ENCODE measurements at places on chromosomes 3 and 15. TPM values are rescaled to one million over a fixed set of nuclear protein-coding genes. Genes with fewer than 3 reads are reported as not detected.

DNA sequence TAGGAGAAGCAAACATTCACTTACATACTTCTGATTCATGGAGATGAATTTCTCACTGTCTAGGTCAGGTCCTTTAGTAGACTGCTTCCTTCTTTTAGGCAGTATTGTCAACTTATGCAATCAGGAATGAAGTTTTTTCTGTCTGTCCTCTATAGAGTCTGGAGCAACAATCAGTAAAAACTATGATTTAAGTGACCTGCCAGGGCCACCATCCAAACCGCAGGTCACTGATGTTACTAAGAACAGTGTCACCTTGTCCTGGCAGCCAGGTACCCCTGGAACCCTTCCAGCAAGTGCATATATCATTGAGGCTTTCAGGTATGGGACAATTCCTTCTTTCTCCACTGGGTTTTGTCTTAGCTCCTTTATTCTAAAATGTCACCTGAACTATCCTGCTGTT, 523.1 kb downstream of the ROBO2 start:
- no peak for DNase-seq

DNA sequence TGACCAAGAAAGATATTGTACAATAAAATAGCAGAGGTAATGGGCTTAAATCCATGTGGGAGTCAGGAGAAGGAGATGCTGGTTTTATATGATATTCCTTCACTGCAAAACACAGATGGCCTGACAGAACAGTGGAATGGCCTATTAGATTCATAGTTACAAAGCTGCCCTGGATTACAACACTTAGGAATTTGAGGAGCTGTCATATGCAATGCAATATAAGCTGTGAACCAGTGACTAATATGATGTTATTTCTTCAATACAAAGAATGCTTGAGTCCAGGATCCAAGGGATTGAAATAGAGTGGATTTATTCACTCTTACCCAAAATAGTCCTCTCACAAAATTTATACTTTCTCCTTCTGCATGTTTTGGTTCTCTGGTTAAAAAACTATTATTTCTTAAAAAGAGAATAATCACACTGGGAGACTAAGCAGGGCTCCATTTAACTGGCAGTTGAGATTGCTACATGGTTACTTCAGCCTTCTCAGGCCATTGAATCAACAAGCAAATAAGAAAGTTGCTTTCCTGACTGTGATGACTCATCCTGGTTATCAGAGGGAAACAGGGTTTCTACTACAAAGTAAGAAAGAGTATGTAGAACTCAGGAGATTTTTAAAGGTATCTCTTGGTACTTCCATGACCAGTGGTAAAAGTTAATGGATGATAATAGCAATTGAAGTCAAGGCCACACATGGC, 79.8 kb upstream of the ZPLD1 start:
- DNase-seq = peak; percentile 48

DNA sequence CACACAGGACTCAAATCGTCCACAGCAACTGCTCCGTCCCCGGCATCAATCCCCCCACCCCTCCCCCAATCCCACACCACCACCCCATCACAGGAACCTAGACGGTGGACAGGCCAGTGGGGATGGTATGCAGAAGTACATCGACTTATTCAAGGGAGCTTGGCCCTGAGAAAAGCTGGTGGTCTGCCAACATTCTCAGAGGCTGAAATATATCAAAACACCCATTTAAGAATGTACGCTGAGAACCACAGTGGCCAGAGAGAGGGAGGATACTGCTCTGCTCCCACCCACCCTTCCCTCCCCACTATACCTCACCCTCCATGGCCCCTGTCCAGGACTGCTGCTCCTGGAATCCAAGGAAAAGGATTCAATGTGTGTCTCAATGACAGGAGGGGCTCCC, 12.4 kb upstream of the USP3 start:
- DNase-seq = no peak

GRCh38 chr3:177065285-177066033, 131.8 kb downstream of the TBL1XR1 start:
- DNase-seq = peak; percentile 34

DNA sequence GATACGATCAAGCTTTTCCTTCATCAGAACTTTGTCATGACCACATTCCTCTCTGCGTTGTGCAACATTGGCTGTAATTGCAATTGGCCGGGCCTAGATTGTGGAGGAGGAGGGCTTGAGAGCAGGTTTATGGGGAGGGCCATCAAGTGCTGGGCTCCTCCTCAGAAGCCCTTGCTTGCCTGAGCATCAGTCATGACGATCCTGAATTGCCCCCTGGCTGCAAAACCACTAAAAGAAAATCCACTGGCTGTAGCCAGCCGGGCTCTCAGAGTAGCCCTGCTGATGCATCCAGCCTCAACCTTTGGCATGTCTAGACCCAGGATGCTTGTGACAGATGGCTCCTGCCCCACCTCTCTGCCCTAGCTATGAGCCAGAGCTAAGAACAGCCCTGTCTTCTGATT, 13.4 kb upstream of the TRH start:
- no peak for DNase-seq

DNA sequence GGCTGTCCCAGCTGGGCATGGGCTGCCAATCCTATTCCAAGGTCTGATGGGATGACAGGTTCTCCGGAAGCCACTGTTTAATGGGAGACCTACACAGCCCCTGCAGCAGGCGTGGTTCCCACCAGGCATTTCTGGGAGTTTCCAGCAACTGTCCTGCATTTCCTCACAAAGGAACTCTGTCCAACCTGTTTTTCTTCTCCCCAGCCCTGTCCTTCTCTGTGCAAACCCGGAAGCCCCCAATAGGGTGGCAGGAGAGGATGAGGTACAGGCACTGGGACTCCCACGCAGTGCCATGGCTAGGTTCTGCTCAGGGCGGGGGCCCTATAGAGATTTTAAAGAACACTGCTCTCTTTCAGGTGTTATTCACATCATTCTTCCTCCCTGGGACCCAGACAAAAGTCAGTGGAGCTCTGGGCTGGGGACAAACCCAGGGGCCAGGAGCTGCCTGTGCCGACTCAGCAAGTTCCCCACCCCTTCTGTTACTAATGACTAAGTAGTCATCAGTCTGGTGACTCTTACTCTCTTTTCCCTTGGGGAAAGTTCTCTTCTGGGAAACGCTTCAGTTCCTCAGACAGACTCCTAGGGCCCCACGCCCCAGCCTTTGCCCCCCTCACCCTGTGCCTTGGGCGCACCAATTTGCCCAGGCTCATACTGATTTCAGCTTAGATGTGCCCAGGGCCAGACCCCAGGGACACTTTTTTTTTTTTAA, 97.7 kb downstream of the CD47 start:
- DNase-seq = peak; percentile 47

GRCh38 chr3:182400838-182401237, 392.5 kb upstream of the ATP11B start:
- DNase-seq = no peak

DNA sequence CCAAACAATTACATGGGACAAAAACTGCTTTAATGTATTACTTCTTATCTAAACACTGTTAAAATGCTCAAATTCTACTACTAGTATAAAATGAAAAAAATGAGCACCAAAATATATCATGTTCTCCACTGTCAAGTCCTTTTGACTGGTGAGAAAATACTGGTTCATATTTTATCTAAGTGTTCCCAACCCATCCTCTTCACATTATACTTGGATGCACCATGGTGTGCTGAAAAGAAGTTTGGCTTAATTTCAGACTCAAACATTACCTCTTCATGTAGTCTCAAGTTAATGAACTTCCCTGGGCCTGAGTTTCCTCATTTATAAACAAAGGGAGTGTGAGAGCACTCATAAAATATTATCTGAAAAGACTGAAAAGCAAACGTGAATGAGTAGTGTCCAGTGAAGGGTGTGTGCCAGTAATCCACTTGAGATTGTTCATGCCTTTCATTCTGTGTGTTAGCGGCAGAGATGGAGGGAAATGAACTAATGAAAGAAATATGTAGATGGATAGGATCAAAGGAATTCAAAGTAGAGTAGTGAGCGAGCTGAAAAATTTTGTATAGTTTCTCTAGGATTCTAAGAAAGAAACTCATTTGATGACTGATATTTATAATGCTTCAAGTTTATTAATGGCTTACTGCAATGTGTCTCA, 263.2 kb downstream of the NLGN1 start:
- DNase-seq = peak; percentile 14

- DNase-seq = no peak
These were observed 1.2 kb downstream of the C3orf85 start for GRCh38 chr3:109137761-109138160.

- peak; percentile 91 for DNase-seq
These were observed 1.1 kb downstream of the SH2D7 start for GRCh38 chr15:78093242-78094020.

DNA sequence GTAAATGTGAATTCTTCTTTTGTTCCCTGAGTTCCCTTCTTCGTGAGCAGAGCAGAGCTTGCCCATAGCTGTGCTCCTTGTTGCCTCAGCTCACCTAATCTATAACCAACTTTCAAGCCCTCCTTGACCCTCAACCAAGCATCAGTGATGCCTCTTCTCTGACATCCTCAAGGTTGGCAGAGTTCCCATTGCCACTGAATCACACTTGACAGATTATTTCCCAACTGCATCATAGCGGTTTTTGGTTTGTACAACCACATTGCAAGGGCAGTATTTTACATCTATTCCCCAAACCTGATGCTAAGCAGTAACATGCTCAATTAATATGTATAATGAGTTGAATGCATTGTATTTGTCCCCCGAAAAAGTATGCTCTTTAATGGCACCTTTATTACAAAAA, 133.0 kb upstream of the SNTN start:
- no peak for DNase-seq

UNC45A gene
- total RNA-seq = 56.1 TPM

PHLDB2 gene
- total RNA-seq = 214 TPM

AGBL1 gene
- total RNA-seq = 4.8 TPM

Data from umbilical cord (tissue), 2 donors.